NCI-H774 (cell line): ENCODE measurements at places on chromosomes 5 and 9.

DNA sequence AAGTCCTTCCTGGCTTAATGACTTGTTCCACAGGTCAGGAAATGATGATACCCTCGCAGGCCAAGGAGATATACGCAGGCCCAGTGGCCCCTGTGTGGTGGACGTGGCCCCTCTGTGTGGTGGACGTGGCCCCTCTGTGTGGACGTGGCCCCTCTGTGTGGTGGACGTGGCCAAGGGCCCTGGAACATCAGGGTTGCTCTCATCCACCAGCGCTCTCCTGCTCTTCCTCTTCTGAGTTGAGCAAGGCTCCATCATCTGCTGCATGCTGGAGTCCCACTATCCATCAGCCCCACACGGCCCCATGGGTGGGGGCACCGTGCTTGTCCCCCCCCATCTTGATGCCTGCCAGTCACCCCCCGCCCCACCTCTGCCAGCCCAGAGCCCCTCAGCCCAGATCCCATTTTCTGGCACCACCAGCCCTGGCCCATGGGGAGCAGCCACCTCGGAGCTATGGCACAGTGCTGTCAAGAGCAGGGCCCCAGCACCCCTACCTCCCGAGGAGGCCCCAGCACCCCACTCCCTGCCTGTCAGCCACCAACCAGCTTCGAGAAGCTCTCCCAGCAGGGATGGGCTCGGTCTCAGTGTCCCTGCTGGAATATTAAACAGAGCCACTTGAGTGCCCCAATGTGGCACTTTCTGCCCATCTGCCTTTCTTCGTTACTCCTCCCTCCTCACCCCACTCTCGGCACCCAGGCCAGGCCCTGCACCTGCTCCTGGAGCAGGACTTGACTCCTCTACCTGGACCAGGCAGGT lies 8.1 kb downstream of the LRRC14B start:
- DNase-seq, result no peak

- DNase-seq, result no peak
Observed at GRCh38 chr5:112165897-112166737, 253.0 kb downstream of the EPB41L4A start.

GRCh38 chr5:96193946-96194345 lies 232.3 kb upstream of the ELL2 start:
- no peak for DNase-seq

DNA sequence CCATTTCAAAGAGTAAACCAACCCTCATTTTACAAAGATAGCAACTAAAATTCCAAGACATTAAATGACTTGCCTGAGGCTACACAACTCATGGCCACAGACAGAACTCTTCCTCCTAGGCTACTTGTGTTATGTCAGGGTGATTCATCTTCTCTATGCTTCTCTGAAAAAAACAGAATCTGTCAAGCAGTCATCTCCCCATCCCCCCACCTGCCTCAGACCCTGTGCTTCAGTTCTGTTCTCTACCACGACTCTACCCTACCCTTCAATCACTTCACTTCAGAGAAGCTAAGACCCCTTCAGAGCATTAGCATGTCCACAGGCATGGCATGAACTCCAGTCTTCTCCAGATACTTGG lies 277.7 kb upstream of the PTGER4 start:
- no peak for DNase-seq

- no peak for DNase-seq
Observed at GRCh38 chr5:112787261-112787660, 49.6 kb downstream of the APC start.

GRCh38 chr5:149857499-149857898 lies 87.1 kb downstream of the PDE6A start:
- DNase-seq, result peak; percentile 23

GRCh38 chr9:91841591-91841990 lies 108.4 kb downstream of the ROR2 start:
- DNase-seq, result no peak

- DNase-seq, result no peak
Observed at GRCh38 chr9:250625-251024, 36.0 kb downstream of the DOCK8 start.

GRCh38 chr9:23229890-23230317 lies 596.1 kb downstream of the ELAVL2 start:
- DNase-seq, result no peak
